ENCODE measurements at places on chromosomes 1 and 21.

DNA sequence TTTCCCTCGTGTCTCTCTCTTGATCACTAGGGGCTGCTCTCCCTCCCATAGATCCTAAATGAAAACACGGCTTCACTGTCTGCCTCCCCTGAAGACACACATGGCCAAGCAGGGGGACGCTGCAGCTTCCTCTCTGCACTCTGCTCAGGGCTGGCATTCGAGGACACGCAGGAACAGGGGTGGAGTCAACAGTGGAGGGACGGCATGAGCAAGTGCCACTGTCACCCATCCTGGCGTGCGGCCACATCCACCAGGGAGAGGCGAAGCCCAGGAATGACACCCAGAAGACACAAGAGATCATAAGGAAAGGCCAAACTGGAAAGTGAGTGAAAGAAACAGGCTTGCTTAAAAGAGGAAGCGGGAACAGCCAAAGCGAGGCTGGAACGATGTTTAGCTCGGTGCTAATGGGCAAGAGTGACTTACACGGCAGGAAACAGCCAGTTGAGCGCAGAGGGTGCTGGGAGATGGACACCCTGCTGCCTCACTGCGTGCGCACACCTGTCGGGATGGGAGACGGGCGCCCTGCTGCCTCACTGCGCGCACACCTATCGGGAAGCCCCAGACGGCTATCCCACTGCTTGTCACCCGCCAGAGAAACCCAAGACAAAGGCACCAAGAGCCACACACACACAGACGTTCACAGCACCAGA, 13.6 kb upstream of the C1QTNF12 start:
- no peak for DNase-seq

- no peak for DNase-seq
Measured at GRCh38 chr1:212313616-212314015, 28.4 kb downstream of the PPP2R5A start.

DNA sequence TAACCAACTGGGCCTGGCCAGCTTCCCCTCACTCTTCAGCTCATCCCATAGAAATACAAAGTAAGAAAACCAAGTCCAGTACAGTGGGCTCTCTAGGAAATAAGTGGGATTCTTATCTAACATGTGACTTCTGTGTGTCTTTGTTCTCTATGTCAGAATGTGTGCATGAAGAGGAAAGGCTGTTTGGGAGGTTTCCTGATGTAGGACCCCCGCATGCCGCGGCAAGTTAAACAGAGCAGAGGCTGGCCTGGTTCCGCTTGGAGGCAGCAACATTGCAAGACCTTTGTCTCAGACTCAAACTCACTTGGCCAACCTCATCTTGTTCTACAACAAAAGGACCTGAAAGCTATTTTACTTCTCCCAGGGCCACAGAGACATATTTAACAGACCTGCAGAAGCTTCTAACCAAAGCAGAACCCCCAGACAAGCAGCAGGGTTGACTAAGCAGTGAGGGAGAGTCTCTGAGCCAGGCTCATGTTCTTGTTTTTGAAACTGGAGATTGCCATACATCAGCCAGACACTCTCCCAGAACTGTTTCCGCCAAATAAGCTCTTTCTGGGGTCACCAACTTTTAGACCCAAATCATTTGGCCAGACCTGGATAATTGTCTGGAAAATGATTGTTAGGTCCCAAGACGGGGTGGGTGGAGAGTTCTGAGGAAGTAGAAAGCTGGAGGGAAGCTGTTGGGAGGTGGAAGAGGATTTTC, 6.2 kb downstream of the MTARC2 start:
- no peak for DNase-seq

DNA sequence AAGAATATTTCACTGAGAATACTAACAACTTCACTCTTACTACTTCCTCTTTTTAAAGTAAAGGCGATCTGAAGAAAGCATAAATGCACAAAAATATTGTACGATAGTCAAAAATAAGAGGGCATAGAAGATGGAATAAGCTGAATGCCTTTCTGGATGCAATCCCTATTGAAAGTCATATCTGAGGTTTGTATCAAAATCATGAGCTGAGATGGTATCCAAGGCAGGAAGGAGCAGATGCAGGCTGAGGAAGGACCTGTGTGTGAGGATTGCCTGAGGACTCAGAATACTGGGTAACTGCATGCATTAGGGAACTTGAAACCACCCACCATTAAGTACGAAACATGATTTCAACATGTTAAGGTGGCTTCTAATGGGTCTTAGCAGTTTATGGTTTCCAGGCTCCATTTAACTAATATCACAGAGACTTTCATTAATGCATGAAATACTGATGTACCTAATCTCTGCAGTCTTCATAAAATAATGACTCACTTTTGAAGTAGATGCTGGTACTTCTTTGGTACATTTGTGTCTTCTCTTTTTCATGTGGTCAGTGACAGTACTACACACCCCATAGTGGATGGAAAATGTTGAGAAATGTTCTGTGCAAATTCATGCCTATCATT, 29.6 kb upstream of the RGS1 start:
- no peak for DNase-seq

DNA sequence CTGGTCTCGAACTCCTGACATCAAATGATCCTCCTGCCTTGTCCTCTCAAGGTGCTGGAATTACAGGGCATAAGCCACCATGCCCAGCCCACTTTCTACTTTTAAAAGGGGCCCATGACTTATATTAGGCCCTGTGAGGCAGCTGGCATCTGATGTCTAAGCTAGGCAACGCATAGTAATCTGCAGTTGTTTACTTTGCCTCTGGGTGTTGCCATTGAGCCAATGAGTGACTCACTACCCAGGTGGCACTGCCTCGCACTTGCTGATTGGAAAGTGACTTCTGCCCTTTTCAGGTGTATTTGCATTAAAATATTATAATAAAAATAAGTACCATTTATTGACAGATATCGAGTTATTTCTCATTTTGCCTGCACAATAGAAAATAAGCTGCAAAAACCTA, 84.9 kb downstream of the KIF14 start:
- DNase-seq = no peak

- DNase-seq = no peak
Measured at GRCh38 chr21:21751286-21751685, 753.1 kb downstream of the NCAM2 start.

DNA sequence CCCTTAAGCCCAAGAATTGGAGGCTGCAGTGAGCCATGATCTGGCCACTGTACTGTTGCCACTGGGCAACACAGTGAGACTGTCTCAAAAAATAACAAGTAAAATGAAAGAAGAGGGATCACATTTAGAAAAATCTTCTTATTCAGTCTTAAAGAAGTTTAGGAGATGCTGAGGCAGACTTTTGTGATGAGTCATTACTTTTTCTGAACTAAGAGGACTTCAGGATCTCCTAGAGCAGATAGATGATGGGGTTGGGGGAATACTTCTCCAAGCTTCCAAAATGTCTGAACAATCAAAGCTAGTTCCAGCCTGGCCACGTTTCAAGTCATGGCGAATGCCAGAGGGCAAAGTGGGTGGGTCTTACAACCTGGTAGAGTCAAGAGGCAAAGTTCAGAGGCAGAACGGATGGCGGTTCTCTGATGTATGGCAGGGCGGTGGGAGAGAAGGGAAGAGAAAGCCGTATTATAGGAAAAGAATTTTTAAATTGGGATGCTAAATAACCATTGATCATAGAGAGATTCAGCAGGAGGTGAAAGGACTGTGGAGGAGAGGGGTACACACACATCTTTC, 2.1 kb upstream of the CIART start:
- DNase-seq = no peak

GRCh38 chr1:6935361-6935883, 150.2 kb downstream of the CAMTA1 start:
- no peak for DNase-seq

GRCh38 chr1:228213917-228214808, 6.3 kb downstream of the OBSCN start:
- no peak for DNase-seq

DNA sequence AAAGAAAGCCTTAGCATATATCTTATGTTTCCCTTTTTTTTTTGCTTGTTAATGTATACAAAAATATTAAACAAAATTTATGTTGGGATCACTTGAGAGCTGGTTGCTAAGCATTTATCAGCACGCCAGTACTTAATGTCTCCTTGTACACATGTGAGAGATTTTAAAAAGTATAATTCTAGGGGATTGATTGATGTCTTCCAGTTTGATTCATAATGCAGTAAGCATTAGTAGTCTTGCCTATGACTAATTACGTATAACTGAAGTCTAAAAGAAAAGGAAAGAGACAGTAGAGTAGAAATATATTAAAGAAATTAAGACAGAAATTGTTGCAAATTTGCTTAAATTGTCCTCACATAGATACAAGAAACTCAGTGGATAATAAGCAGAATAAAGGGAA, 1630.4 kb upstream of the B3GALT2 start:
- no peak for DNase-seq

DNA sequence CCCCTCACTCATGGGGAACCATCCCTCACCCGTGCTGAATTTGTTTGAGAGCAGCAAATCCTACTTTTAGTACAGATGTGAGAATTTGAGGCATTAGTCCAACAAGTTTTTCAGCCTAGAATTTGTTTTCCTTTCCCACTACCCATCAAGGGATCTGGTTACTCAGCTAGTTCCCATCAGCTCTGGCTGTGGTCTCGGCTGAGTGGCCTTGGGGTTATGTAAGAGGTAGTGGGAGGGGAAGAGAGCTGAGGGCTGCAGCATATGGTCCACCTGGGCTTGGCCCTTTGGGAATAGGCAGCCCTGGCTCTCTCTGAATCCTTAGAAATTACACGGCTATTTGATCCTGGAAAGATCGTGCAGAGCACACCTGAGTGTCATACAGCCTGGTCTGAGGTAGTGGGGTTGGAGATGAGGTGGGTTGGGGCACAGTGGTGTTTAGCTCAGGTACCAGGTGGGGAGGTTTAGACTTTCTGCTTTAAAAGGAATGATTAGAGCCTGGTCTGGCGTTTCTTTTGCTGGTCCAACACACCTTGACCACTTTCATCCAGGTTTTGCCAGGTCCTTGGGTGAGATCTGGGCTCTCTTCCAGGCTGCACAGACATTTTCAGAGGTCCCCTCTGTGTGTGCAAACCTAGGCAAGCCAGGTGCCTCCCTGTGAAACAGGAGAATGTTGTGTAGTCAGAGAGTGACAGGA, 4.2 kb downstream of the GSTM4 start:
- no peak for DNase-seq

GRCh38 chr1:53417074-53417511, 42.1 kb upstream of the DMRTB1 start:
- DNase-seq = no peak

- no peak for DNase-seq
Measured at GRCh38 chr1:76939050-76939816, 72.0 kb downstream of the ST6GALNAC5 start.

DNA sequence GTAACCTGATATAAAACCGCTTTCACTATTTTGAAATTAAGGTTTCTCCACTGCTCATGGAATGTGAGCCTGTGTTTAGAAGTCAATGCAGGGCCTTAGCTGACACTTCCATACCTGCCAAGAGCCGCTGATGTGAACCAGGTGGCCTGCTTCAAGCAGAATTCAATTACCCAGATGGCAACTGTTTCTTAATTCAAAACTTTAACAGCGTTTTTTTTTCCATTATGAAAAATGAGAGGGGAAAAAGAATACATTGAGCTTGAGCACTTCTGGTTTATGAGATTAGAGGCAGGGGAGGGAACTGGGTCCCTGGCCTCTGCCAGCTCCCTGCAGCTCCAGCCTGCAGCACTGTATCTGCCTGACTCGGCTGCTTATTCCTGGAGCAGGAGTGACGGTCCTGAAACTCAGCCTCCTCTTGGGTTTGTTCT, 7.7 kb upstream of the ATP1A1 start:
- DNase-seq = no peak

DNA sequence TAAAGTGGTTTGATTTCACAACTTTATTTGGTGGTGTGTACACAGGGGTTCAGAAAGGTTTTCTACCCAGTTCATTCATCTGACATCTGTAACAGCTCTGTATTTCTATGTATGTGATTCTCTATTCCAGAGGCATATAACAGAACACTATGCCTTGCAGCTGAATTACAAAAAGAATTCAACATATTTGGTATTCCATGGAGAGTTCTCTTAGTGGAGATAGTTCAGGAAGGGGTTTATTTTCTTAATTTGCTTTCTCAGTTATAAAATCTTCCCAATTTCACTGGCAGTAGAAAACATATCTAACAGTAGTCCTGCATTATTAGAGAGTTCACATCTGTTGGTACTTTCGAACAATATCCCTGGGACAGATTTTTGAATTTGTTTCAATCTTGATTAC, 207.9 kb upstream of the LYPLAL1 start:
- DNase-seq = no peak

DNA sequence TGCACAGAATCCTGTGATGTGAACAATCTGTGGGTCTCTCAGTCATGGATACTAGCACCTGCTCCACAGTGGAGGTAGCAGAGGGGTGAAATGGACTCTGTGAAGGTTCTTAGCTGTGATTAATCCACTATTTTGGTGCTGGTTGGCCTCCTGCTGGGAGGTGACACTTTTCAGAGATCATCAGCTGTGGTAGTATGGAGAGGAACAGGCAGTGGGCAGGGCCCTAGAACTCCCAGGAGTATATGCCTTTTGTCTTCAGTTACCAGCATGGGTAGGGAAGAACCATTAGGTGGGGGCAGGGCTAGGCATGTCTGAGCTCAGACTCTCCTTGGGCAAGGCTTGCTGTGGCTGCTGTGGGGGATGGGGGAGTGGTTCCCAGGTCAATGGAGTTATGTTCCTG, 54.0 kb upstream of the KCNJ15 start:
- DNase-seq = no peak

Measured in stimulated activated CD8-positive, alpha-beta memory T cell treated with anti-CD3 and anti-CD28 coated beads, Interleukin-12 subunit alpha, Interleukin-12 subunit beta, amount 100 ng/mL, for 1 hour (primary cell).